ENCODE measurements at places on chromosomes 2 and 18. TPM values are rescaled to one million over a fixed set of nuclear protein-coding genes. Genes with fewer than 3 reads are reported as not detected.

The ZNF521 gene
- total RNA-seq = 10.4 TPM

GRCh38 chr2:238921681-238922319, 73.9 kb downstream of the TWIST2 start:
- no peaks in the 10 kb centered on the region for H3K27me3 ChIP-seq
- no peak overlapping the region for H3K27ac ChIP-seq
- DNase-seq = no peak
- H3K36me3 ChIP-seq = no peaks in the 10 kb centered on the region
- no peaks in the 10 kb centered on the region for H3K4me1 ChIP-seq

DNA sequence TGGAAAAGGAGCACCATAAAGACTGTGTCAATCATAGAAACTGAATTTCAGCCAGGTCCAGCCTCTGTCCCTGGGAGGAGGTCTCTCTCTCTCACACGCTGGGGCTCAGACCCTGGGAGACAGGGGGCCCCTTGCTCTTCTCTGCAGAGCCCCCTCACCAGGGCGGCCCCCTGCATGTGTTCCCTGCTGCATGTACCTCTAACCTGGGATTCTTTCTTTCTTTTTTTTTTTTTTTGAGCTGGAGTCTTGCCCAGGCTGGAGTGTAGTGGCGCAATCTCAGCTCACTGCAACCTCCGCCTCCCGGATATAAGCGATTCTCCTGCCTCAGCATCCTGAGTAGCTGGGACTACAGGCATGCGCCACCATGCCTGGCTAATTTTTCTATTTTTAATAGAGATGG, 46.5 kb downstream of the TPO start:
- no peak overlapping the region for H3K4me3 ChIP-seq
- no peaks in the 10 kb centered on the region for H3K36me3 ChIP-seq
- H3K27ac ChIP-seq = no peak overlapping the region
- no peaks in the 10 kb centered on the region for H3K27me3 ChIP-seq
- no peak for DNase-seq
- H3K4me1 ChIP-seq = no peaks in the 10 kb centered on the region

- H3K4me3 ChIP-seq = no peak overlapping the region
- DNase-seq = no peak
- H3K4me1 ChIP-seq = peaks cover 15% of the 10 kb centered on the region
- H3K27me3 ChIP-seq = no peaks in the 10 kb centered on the region
Observed at GRCh38 chr2:157764386-157764785, 111.7 kb downstream of the ACVR1 start.

DNA sequence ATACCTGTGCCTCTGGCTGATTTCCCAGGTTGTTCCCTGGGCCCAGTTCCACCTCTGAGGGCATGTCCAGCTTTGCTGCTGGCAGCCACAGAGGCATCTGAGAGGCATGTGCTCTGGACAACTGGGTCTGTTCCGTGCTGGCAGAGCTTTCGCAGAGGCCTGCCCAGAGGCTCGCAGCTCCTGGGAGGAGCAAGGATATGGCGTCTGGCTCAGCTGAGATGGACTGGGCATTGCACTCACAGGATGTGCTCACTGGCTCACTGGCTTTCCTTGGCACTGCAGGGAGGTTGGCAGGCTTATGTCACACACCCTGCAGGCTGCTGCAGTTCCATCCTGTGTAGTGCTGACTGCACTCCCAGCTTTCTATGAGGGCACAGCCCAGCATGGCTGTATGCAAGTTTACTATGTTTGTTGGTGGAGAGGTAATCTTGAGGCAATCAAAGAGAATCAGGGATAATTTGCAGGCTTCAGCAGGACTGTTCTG, 172.3 kb downstream of the PRKCE start:
- no peaks in the 10 kb centered on the region for H3K27me3 ChIP-seq
- no peaks in the 10 kb centered on the region for H3K36me3 ChIP-seq
- no peak for DNase-seq
- H3K27ac ChIP-seq = no peak overlapping the region
- H3K4me1 ChIP-seq = no peaks in the 10 kb centered on the region

The MC2R gene
- not detected for total RNA-seq

The LRRTM1 gene
- total RNA-seq = 1.3 TPM

The GPR155 gene
- 1.3 TPM for total RNA-seq

DNA sequence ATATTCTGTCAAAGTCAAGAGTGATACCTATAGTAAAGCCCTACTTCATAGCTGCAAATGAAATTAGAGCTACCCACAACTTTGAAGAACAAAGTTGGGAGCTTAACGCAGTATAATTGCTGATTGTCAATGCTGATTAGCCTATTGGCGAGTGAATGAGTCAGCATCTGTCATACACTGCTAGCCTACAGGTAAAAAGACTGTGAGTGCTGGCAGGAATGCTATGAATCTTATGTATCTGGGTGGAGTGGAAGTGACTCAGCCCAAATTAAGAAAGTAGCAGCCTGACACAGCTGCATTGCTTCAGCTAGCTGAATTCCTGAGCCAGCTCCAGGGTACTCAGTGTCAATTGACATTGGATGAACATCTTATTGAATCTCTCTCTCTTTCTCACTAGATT, 179.4 kb upstream of the DCC start:
- peaks cover 10% of the 10 kb centered on the region for H3K36me3 ChIP-seq
- peak; percentile 73 for DNase-seq
- no peak overlapping the region for H3K4me3 ChIP-seq

DNA sequence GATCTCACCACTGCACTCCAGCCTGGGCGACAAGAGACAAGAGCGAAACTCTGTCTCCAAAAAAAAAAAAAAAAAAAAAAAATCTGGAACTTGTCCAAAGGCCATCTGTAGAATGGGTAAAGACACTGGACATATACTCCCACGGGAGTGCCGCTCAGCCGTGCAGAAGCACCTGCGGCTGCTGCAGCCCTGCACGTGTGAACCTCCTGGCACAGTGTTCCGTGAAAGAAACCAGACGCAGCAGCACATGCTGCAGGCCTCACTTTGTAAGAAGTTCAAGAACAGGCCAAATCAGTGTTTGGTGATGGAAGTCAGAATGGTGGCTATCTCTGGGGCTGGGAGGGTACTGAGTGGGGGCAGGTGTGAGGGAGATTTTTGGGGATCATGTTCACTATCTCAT, 6.5 kb downstream of the CHRND start:
- no peaks in the 10 kb centered on the region for H3K27me3 ChIP-seq
- no peak overlapping the region for H3K27ac ChIP-seq
- no peak for DNase-seq
- no peaks in the 10 kb centered on the region for H3K36me3 ChIP-seq
- no peaks in the 10 kb centered on the region for H3K4me1 ChIP-seq

The TLX2 gene
- 0.21 TPM for total RNA-seq

The TMEM200C gene
- total RNA-seq = 6.1 TPM

The SCYGR4 gene
- not detected for total RNA-seq

- DNase-seq = no peak
- H3K4me3 ChIP-seq = no peak overlapping the region
- no peak overlapping the region for H3K27ac ChIP-seq
- no peaks in the 10 kb centered on the region for H3K27me3 ChIP-seq
- no peaks in the 10 kb centered on the region for H3K4me1 ChIP-seq
- no peaks in the 10 kb centered on the region for H3K36me3 ChIP-seq
Observed at GRCh38 chr2:50714089-50714488, 317.8 kb downstream of the NRXN1 start.

DNA sequence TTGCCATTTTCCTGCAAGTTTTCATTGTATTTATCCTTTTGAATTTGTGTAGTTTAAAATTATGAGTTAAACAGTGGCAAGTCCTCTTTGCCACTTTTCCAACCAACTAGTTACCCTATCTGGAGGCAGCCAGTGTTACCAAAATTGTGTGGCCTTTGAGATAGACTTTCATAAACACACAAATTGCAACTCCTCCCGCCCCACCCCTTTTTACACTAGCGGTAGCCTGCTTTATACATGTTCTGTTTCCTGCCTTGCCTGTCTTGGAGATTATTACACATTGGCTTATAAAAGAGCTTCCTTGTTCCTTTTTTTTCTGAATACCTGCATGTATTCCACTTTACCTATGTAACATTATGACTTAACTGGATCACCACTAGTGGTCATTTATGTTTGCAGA, 56.5 kb downstream of the RPIA start:
- no peak overlapping the region for H3K4me3 ChIP-seq
- no peak overlapping the region for H3K27ac ChIP-seq
- no peaks in the 10 kb centered on the region for H3K27me3 ChIP-seq
- H3K36me3 ChIP-seq = no peaks in the 10 kb centered on the region
- DNase-seq = no peak
- peaks cover 19% of the 10 kb centered on the region for H3K4me1 ChIP-seq

The UGT1A4 gene
- not detected for total RNA-seq

GRCh38 chr2:70461414-70461813, 92.2 kb downstream of the TGFA start:
- no peaks in the 10 kb centered on the region for H3K27me3 ChIP-seq
- no peaks in the 10 kb centered on the region for H3K4me1 ChIP-seq
- DNase-seq = no peak
- no peaks in the 10 kb centered on the region for H3K36me3 ChIP-seq

The KCNG3 gene
- 33.8 TPM for total RNA-seq

DNA sequence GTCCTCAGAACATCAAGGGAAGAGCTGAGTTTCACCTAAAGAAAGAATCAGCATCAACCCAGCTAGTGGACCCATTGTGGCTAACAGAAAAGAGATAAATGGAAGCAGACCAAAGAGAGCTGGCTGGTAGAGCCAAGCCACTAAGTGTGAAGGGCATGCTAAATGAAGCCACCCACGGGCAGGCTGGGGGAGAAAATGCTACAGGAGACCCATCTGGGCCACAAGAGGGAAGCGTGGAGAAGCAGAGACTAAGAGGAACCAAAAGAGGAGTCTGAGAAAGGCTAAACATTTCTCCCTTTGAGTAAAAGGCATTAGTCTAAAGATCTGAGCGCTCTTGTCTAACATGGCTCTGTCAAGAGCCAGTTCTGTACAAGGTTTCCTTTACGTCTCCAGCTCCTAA, 15.8 kb downstream of the CWC22 start:
- DNase-seq = peak; percentile 65
- peaks cover 4% of the 10 kb centered on the region for H3K4me1 ChIP-seq
- H3K27me3 ChIP-seq = no peaks in the 10 kb centered on the region

- 0 out of 2 replicates have a peak, but pooled peaks cover 3% of the 10 kb centered on the region for H3K36me3 ChIP-seq
- H3K4me1 ChIP-seq = no peaks in the 10 kb centered on the region
- H3K27me3 ChIP-seq = no peaks in the 10 kb centered on the region
- no peak for DNase-seq
- 0 out of 2 replicates have a peak overlapping the region, but pooled peaks have one; percentile 40 for H3K27ac ChIP-seq
Observed at GRCh38 chr2:230781130-230781797, 68.6 kb downstream of the CAB39 start.

GRCh38 chr2:99878581-99879350, 263.6 kb downstream of the AFF3 start:
- DNase-seq = no peak
- no peak overlapping the region for H3K27ac ChIP-seq
- peaks cover 9% of the 10 kb centered on the region for H3K4me1 ChIP-seq
- H3K36me3 ChIP-seq = no peaks in the 10 kb centered on the region

The C2orf15 gene
- total RNA-seq = 8.4 TPM

The RUFY4 gene
- 0.04 TPM for total RNA-seq

DNA sequence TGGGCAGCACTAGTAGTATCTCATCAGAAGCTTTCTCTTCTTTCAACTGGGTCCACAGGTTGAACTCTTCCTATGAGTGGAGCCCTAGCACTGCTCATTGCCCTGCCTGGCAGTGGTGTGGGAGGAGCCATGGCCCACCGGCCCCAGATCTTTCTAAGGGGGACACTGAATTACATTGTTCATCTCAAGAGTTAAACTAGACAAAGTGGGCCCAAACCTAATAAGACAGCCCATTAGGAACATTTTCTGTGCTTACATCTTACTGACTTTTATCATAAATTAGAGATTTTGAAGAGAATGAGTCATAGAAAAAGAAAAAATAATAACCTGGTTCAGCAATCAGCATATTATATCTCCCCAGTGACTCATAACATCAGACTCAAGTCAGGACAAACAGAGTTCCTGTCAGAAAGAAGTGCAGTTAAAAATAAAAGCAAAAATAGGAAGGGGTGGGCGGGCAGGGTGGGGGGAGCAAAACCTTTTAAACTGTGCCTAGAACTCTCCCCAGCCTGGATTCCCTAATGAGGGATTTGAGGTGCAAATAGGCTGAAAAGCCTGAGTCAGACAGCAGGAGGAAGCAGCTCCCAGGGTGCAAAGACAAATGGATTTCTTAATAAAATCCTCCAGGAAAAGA, 161.6 kb upstream of the TRIB2 start:
- H3K4me1 ChIP-seq = peaks cover 8% of the 10 kb centered on the region
- no peak overlapping the region for H3K27ac ChIP-seq
- H3K27me3 ChIP-seq = no peaks in the 10 kb centered on the region
- H3K4me3 ChIP-seq = no peak overlapping the region
- H3K36me3 ChIP-seq = no peaks in the 10 kb centered on the region
- DNase-seq = no peak

DNA sequence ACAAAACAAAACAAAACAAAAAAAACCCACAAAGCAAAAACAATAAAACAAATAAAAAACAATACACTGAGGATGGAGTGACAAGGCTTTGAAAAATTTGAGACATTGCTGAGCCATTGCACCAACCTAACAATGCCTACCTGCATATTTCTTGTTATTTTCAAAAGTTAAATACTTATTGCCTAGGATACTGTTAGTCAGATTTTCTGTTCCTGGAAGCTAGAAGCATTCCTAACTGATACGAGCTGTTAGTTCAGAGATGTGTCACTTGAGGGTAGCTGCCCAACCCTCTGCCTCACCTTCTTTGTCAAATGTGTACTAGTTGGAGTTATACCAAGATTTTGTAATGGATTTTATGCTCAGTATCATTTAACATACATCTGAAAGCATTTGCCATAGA, 187.2 kb downstream of the TXNL1 start:
- no peak for DNase-seq
- H3K27ac ChIP-seq = no peak overlapping the region
- H3K4me3 ChIP-seq = no peak overlapping the region
- H3K36me3 ChIP-seq = no peaks in the 10 kb centered on the region

- H3K4me3 ChIP-seq = no peak overlapping the region
- no peaks in the 10 kb centered on the region for H3K27me3 ChIP-seq
- peaks cover 5% of the 10 kb centered on the region for H3K4me1 ChIP-seq
- DNase-seq = peak; percentile 59
- H3K27ac ChIP-seq = no peak overlapping the region
- no peaks in the 10 kb centered on the region for H3K36me3 ChIP-seq
Observed at GRCh38 chr2:63692002-63692606, 103.3 kb downstream of the MDH1 start.

GRCh38 chr2:232892221-232892620, 22.2 kb downstream of the SNORC start:
- no peak overlapping the region for H3K27ac ChIP-seq
- peaks cover 6% of the 10 kb centered on the region for H3K4me1 ChIP-seq
- no peak overlapping the region for H3K4me3 ChIP-seq
- H3K36me3 ChIP-seq = no peaks in the 10 kb centered on the region
- no peak for DNase-seq

GRCh38 chr2:64165706-64166105, 21.5 kb upstream of the PELI1 start:
- no peaks in the 10 kb centered on the region for H3K27me3 ChIP-seq
- no peaks in the 10 kb centered on the region for H3K4me1 ChIP-seq
- H3K4me3 ChIP-seq = no peak overlapping the region
- no peak for DNase-seq

- no peak overlapping the region for H3K4me3 ChIP-seq
- no peaks in the 10 kb centered on the region for H3K27me3 ChIP-seq
- no peak overlapping the region for H3K27ac ChIP-seq
- H3K4me1 ChIP-seq = peaks cover 3% of the 10 kb centered on the region
Observed at GRCh38 chr2:132517386-132517785, 100.8 kb downstream of the GPR39 start.

The HOXD13 gene
- total RNA-seq = not detected

Measured in GM23338 (cell line).